ENCODE measurements at places on chromosomes 2 and 18.

- no peaks in the 10 kb centered on the region for H3K36me3 ChIP-seq
- H3K27ac ChIP-seq, result no peak overlapping the region
- no peaks in the 10 kb centered on the region for H3K4me1 ChIP-seq
- no peaks in the 10 kb centered on the region for H3K27me3 ChIP-seq
- no peak overlapping the region for H3K4me3 ChIP-seq
- no peak for DNase-seq
Observed at GRCh38 chr2:14428056-14428455, 204.5 kb upstream of the LRATD1 start.

- H3K4me1 ChIP-seq, result no peaks in the 10 kb centered on the region
- no peaks in the 10 kb centered on the region for H3K36me3 ChIP-seq
- no peak overlapping the region for H3K4me3 ChIP-seq
- DNase-seq, result no peak
Observed at GRCh38 chr2:179686718-179687342, 174.6 kb downstream of the ZNF385B start.

DNA sequence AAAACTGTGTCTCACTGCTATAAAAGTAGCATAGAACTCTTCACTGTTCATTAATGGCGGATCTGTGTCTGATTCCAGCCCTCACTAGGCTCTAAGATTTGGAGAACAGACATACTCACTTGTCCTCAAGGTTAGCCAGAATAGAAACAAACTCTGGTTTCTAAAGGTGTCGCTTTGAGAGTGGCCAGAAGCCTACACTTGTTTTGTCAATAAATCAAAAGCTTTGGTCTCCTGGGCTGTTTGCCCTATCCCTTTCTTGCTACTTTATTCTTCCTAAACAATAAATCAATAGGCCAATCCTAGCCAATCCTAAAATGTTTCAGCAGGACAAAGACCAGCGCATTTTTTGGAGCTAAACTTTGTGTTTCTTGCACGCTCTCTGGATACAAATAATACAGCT, 1064.6 kb upstream of the CHAC2 start:
- no peak overlapping the region for H3K4me3 ChIP-seq
- H3K4me1 ChIP-seq, result no peaks in the 10 kb centered on the region
- H3K36me3 ChIP-seq, result no peaks in the 10 kb centered on the region
- H3K27ac ChIP-seq, result no peak overlapping the region
- H3K27me3 ChIP-seq, result no peaks in the 10 kb centered on the region
- no peak for DNase-seq

DNA sequence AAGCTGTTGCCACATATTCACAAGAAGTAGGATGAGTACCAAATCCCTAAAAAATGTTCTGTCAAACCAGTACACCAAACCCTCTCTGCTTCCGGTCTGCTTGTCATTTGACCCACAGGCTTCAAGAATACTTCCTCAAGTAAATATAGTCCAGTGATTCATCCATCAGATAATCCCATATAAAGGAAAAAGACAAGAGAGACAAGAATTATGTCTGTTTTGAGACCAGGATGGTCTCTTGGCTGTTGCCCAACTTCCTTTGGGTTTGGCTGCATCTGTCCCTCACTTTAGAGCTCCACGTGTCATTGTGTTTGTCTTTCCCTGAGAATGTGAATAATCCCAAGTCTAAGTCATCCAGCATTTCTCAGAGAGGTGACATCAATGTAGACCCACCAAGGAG, 91.5 kb upstream of the NRP2 start:
- no peak for DNase-seq
- H3K36me3 ChIP-seq, result no peaks in the 10 kb centered on the region
- H3K27ac ChIP-seq, result no peak overlapping the region
- no peaks in the 10 kb centered on the region for H3K4me1 ChIP-seq
- no peaks in the 10 kb centered on the region for H3K27me3 ChIP-seq

GRCh38 chr2:220246386-220246785, 619.0 kb downstream of the SLC4A3 start:
- no peak overlapping the region for H3K27ac ChIP-seq
- H3K36me3 ChIP-seq, result no peaks in the 10 kb centered on the region
- no peak overlapping the region for H3K4me3 ChIP-seq
- no peaks in the 10 kb centered on the region for H3K27me3 ChIP-seq

DNA sequence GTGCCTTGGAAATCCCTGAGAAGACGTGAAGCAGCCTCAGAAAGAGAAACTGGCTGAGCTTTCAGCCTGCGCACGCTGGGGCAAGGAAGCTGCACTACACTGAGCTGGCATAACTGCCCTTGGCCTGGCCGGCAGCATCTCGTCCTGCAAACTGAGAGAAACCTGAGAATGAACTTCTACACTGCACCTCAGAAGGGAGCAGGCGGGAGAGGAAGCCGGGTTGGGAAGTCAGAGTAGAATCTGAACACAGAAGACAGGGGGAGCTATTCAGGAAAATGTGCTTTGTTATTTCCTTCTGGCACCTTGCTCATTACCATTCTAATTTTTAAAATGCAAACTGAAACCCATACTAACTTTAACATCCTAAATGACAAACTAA, 70.9 kb downstream of the ZEB2 start:
- H3K27me3 ChIP-seq, result no peaks in the 10 kb centered on the region
- peaks cover 25% of the 10 kb centered on the region for H3K4me1 ChIP-seq
- peak overlapping the region; percentile 22 for H3K4me3 ChIP-seq
- peak; percentile 43 for DNase-seq

DNA sequence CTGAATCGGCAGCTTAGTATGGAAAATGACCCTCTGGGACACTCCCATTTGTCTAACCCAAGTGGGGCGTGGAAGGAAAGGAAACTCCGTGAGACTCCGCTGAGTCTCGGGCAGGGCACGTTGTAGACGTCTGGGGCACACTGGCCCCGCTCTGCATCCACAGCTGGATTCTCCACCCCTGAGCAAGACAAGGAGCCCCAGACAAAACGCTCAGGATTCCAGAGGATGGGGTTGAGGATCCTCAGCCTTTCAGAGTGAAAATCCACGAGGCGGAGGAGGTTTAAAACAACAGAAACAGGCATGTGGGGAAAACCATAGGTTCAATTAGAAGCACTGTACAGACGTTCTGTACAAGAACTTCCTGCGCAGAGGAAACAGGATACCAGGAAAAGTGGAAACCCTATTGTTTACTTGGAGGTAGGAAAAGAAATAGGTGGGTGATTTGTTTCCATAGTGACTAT, 124.9 kb upstream of the ZNF236 start:
- no peaks in the 10 kb centered on the region for H3K36me3 ChIP-seq
- H3K27me3 ChIP-seq, result no peaks in the 10 kb centered on the region
- no peaks in the 10 kb centered on the region for H3K4me1 ChIP-seq
- no peak overlapping the region for H3K27ac ChIP-seq

DNA sequence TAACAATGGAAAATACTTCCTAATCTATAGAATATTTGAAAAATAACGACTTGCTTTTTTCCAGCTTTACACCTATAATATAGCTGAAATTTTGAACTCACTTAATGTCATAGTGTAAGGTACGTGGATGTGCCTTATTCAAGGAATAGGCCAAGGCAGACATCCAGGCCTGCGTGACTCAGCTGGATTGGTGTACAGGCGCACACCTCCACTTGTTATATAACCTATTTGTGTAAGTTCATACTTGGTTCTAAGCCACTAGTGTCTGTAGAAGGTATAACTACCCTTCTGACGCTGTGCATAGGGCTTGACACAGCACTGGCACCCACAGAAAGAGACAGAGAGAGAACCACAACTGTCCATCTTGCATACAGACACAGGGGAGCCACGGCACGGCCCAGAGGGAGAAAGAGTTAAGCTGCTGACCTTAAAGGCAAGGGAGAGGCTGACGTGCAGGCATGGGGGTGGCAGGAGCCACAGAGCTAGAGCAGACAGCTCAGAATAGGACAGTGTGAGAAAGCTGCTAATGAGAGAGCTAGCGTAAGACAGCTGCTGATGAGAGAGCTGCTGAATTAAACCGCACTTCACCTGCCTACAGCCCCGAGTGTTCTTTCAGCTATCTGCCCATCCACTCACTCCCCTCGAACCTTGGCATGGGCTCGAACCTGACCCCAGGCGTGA, 16.1 kb downstream of the CCDC178 start:
- H3K4me1 ChIP-seq, result no peaks in the 10 kb centered on the region
- H3K27ac ChIP-seq, result no peak overlapping the region
- no peaks in the 10 kb centered on the region for H3K36me3 ChIP-seq
- DNase-seq, result no peak
- H3K27me3 ChIP-seq, result no peaks in the 10 kb centered on the region

DNA sequence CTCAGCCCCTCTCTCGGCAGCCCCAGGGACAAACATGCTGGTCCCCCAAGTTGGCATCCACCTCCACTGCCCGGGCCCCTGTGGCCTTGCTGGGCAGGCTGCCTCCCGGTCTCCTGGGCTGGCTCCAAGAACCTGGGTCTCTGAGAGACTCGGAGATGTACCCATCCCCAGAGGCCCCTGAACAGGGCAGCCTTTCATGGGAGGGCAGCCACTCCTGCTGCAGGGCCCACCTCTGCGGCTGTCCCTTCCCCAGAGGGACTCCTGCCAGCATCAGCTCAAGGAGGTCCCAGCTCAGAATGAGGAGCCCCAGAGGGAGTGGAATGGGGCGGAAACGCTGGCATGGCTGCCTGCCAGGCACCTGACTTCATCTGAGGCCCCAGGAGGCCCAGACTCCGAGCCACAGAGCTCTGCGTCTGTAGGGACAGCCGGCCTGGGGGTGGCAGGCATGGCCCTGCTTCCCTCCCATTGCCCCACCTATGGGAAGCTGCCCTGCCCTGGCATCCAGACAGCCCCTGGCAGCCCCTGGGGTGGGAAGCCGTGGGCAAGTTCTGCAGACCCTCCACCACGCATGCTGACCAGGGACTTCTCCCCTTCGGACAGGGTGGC, 857 bp upstream of the CROCC2 start:
- H3K27me3 ChIP-seq, result no peaks in the 10 kb centered on the region
- H3K27ac ChIP-seq, result no peak overlapping the region
- H3K4me1 ChIP-seq, result no peaks in the 10 kb centered on the region

GRCh38 chr2:19456705-19457309, 98.4 kb upstream of the OSR1 start:
- no peak for DNase-seq
- no peaks in the 10 kb centered on the region for H3K4me1 ChIP-seq
- no peaks in the 10 kb centered on the region for H3K36me3 ChIP-seq
- no peak overlapping the region for H3K27ac ChIP-seq
- H3K27me3 ChIP-seq, result no peaks in the 10 kb centered on the region

GRCh38 chr2:226977775-226978190, 141.9 kb downstream of the RHBDD1 start:
- no peak overlapping the region for H3K4me3 ChIP-seq
- H3K36me3 ChIP-seq, result no peaks in the 10 kb centered on the region
- no peak overlapping the region for H3K27ac ChIP-seq
- DNase-seq, result no peak
- no peaks in the 10 kb centered on the region for H3K4me1 ChIP-seq

- H3K4me3 ChIP-seq, result no peak overlapping the region
- H3K36me3 ChIP-seq, result peaks cover 6% of the 10 kb centered on the region
- DNase-seq, result no peak
- no peaks in the 10 kb centered on the region for H3K27me3 ChIP-seq
Observed at GRCh38 chr2:36562240-36562639, 35.7 kb downstream of the FEZ2 start.

GRCh38 chr18:73696698-73697097, 450.9 kb downstream of the FBXO15 start:
- no peaks in the 10 kb centered on the region for H3K4me1 ChIP-seq
- DNase-seq, result no peak
- no peak overlapping the region for H3K4me3 ChIP-seq
- H3K27me3 ChIP-seq, result no peaks in the 10 kb centered on the region
- H3K36me3 ChIP-seq, result no peaks in the 10 kb centered on the region

GRCh38 chr2:182716650-182716979, 558 bp downstream of the DNAJC10 start:
- peak overlapping the region; percentile 91 for H3K4me3 ChIP-seq
- peak overlapping the region; percentile 96 for H3K27ac ChIP-seq
- DNase-seq, result no peak
- H3K4me1 ChIP-seq, result peaks cover 46% of the 10 kb centered on the region
- H3K27me3 ChIP-seq, result no peaks in the 10 kb centered on the region

GRCh38 chr2:194203898-194204297, 1453.1 kb upstream of the SLC39A10 start:
- no peak for DNase-seq
- no peak overlapping the region for H3K4me3 ChIP-seq
- no peak overlapping the region for H3K27ac ChIP-seq
- H3K36me3 ChIP-seq, result no peaks in the 10 kb centered on the region
- H3K4me1 ChIP-seq, result no peaks in the 10 kb centered on the region

DNA sequence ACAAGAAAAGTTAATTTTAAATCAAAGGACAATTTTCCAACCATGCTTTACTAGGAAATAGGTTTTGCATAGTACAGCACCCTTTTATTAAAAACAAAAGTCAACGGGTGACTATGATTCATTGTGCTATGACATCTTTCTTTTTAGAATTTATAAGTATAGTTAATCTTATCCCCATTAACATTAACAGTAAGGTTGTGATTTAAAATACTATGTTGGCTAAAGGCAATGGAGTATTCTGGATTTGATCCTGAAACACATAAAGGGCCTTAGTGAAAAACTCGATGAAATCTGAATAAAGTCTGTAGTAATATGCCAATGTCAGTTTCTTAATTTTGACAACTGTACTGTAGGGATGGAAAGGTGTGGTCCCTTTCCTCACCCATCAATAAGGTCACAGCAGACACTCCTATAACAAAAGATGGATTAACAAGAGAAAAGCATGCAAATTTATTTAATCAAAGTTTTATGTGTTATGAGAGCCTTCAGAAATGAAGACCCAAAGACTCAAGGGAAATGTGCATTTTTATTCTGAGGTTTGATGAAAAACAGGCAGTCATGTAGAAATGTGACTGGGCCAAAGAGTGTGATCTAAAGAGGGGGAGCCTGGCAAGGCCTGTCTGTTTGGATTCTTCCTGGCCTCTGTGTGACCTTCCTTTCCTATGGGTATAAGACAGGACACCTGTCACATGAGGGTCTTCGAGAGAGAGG, 731.4 kb downstream of the TSN start:
- H3K36me3 ChIP-seq, result no peaks in the 10 kb centered on the region
- no peak overlapping the region for H3K27ac ChIP-seq
- no peaks in the 10 kb centered on the region for H3K27me3 ChIP-seq
- no peaks in the 10 kb centered on the region for H3K4me1 ChIP-seq

DNA sequence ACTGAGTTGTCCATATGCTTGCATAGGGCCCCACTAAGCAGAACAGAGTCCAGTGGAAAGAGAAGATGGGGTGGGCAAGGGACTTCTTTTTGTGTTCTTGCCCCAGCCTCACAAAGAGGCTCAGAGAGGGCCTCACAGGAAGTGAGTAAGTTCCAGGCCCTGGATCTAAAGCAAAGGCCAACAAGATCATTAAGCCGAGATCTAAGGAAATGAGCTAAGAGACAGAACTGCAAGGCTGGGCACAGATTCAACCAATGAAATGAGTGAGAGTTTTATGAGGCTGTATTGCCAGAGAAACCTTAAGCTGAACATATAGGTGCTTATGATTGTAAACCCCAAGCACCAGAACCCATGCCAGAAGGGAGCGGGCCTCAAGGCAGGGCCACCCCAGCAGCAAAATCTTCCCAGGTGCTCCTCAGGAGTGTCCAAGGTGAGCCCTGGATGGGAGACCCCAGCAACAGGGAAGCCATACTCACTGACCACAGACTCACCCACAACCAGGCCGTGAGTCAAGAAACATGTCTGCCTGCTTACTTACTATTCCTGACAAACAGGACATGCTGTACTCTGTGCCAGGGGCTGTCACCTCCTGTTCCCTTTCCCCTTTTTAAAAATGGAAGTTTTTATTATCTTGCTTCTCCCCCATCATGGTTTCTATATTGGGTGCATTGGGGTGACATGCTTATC, 40.2 kb downstream of the SLC14A1 start:
- H3K36me3 ChIP-seq, result no peaks in the 10 kb centered on the region
- DNase-seq, result no peak
- H3K4me1 ChIP-seq, result no peaks in the 10 kb centered on the region

- H3K4me3 ChIP-seq, result no peak overlapping the region
- no peak for DNase-seq
- no peak overlapping the region for H3K27ac ChIP-seq
- peaks cover 41% of the 10 kb centered on the region for H3K27me3 ChIP-seq
Observed at GRCh38 chr18:45839414-45840395, 14.2 kb downstream of the SIGLEC15 start.

Measured in B cell (primary cell).